Cerebellar nuclear complex (tissue), 1 donor: ENCODE measurements at places on chromosomes 13 and 19.

DNA sequence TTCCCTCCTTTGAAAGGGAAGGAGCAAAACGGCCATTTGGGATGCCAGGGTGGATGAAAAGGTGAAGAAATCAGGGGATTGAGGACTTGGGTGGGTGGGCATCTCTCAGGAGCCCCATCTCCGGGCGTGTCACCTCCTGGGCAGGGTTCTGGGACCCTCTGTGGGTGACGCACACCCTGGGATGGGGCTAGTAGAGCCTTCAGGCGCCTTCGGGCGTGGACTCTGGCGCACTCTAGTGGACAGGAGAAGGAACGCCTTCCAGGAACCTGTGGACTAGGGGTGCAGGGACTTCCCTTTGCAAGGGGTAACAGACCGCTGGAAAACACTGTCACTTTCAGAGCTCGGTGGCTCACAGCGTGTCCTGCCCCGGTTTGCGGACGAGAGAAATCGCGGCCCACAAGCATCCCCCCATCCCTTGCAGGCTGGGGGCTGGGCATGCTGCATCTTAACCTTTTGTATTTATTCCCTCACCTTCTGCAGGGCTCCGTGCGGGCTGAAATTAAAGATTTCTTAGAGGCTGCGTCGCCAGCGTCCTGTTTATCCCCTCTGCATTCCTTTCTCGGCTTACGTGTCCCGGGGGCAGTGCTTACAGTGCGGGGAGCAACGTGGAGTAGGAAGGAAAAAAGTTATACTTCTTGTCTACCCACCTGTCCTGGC lies 15.2 kb upstream of the S1PR4 start:
- peak; percentile 48 for DNase-seq

GRCh38 chr13:43444081-43444480 lies 342.7 kb downstream of the ENOX1 start:
- no peak for DNase-seq

- no peak for DNase-seq
Observed at GRCh38 chr19:56987184-56987583, 132.6 kb upstream of the USP29 start.

DNA sequence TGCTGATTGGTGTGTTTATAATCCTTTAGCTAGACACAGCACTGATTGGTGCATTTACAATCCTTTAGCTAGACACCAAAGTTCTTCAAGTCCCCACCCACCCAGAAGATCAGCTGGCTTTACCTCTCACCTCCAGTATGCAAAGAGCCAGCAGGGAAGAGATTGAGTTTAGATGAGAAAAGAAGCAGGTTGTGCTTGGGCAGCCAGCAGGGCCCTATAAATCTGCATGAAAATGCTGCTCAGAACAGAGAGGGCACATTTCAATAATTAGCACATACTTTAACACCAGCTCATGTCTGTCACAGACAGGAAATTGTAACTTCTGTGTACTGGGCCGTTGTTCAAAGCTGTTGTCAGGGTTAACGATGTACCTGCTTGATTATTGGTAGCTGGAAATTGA lies 1204.3 kb downstream of the UQCRFS1 start:
- DNase-seq, result no peak

- DNase-seq, result no peak
Observed at GRCh38 chr13:96089749-96090239, at the start of gene HS6ST3. Gene HS6ST3, plus strand, starts transcription at chr13:96090107.

DNA sequence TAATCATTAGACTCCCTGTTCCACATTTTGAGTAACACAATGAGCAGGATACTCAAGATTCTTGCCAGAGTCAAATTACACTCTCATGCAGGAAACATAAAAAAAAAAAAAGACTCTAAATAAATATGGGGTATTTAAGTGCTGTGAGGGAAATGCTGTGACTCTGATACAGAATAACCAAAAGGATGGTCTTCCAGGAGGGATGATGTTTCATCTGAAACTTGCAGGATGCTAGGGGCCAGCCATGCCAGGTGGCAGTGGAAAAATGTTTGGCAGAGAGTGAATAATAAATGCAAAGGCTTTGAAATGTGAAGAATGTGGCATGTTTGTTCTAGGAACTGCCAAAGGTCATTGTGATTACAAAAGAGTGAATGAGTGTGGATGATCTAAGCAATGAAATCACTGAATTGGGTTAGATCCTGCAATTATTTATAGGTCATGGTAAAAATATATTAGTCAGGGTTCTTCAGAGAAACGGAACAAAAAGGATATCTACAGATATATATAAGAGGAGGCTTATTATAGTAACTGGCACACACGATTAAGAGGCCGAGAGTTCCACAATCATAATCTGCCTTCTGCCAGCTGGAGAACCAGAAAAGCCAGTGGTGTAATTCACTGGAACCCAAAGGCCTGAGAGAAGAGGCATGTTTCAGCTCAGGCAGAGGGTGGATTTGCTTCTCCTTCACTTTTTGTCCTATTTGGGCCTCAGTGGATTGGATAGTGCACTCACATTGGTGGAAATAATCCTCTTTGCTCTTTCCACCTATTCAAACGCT lies 1832.8 kb upstream of the MIR17HG start:
- no peak for DNase-seq

- no peak for DNase-seq
Observed at GRCh38 chr19:18649371-18650020, 12.7 kb downstream of the KLHL26 start.

- DNase-seq, result no peak
Observed at GRCh38 chr13:30446126-30446500, 19.6 kb downstream of the HMGB1 start.

- DNase-seq, result no peak
Observed at GRCh38 chr13:102517959-102518358, 78.8 kb upstream of the TPP2 start.

GRCh38 chr13:33025220-33025744 lies 9.1 kb downstream of the KL start:
- no peak for DNase-seq

DNA sequence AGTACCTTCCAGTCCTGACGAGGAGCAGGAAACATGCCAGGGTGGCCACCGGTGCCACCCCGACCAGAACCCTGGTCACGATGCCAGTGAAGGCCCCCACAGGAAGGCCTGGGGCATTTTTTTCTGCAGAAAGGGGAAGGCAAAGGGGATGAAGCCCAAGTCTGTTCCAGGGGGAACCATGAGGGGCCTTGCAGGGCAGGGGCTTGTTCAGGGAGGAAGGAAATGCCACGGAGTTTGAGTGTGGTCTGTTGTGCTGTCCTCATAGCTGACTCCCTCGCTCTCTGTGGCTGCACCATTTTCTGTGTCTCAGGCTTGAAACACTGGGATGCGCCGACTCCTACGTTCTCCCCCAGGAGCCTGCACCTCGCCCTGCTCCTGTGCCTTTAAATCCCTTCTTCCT lies 27.5 kb upstream of the CEACAM1 start:
- no peak for DNase-seq

DNA sequence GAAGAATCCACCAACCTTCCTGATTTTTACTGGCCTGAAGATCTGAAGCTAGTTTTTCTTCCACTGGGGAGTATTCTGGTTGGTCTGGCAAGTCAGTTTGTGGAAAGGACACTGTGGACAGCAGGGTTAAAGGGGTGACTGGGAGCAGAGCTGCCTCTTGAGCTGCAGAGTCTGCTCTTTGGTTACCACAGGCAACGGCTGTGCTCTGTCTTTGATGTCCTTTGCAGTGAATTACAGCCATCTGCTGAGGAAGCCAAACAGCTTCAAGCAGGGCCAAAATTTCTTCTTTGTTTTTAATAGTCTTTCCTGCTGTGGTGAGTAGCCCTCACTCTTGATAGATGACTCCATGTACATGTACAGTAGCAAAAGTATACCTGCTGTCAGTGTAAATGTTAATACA lies 75.7 kb downstream of the ZNF100 start:
- DNase-seq, result no peak
